ENCODE measurements at places on chromosomes 3 and 15.
A peak's percentile ranks its signal among the peaks of the same experiment; 100 is the strongest.

GRCh38 chr3:193940526-193940925 lies 195.4 kb upstream of the HES1 start:
- no peaks in the 10 kb centered on the region for H3K4me1 ChIP-seq
- no peaks in the 10 kb centered on the region for H3K36me3 ChIP-seq
- peaks cover 17% of the 10 kb centered on the region for H3K27me3 ChIP-seq
- no peak overlapping the region for H3K4me3 ChIP-seq
- H3K27ac ChIP-seq = no peak overlapping the region

DNA sequence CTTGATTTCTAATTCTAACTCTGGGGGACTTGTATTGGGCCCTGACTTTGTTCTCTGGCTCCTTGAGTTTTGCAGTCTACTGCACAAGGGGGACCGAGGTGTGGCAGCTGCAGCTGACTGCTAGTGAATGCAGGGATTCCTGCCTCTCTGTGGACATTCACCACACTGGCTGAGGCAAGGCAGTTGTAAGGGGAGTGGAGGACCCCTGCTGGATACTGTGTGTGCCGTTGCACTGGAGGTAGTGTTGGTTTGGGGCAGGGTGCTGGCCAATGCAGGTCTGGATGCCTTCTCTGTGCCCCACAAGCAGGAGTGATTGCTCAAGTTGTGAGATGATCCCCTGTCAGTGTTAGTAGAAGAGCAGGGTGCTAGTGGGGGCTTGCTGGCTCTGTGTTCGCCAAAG lies 626.1 kb downstream of the SQOR start:
- no peaks in the 10 kb centered on the region for H3K4me1 ChIP-seq
- no peak overlapping the region for H3K27ac ChIP-seq
- DNase-seq = no peak
- H3K4me3 ChIP-seq = no peak overlapping the region
- no peaks in the 10 kb centered on the region for H3K36me3 ChIP-seq
- H3K27me3 ChIP-seq = no peaks in the 10 kb centered on the region

DNA sequence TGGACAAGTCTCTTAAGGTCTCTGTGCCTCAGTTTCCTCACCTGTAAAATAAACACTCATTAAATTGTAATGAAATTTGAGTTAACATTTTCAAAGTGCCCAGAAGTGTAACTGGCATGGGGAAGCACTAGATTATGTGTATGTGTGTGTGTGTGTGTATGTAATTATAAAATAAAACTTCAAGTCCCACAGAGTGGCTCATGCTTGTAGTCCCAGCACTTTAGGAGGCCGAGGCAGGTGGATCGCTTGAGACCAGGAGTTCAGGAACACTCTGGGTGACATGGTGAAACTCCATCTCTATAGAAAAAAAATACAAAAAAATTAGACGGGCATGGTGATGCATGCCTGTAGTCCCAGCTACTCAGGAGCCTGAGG lies 403.4 kb downstream of the IL5RA start:
- no peak overlapping the region for H3K27ac ChIP-seq
- H3K36me3 ChIP-seq = no peaks in the 10 kb centered on the region
- H3K4me3 ChIP-seq = no peak overlapping the region
- DNase-seq = no peak

DNA sequence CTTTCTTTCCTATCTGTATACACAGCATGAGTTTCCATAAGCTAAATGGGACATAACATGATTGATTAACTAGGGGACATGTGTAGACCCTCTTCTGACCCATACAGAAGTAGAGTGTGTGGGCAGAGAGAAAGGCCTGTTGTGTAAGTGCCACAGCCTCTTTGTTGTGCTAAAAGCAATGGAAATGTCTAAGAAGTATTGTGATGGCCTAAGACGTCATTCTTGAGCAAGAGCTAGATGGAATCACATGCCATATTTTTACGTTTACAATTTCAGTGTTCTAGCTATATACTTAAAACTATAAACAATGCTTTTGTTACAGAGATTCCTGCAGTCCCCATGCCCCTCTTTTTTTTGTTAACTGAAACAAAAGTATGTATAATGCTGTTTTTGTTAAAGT lies 61.9 kb downstream of the CD47 start:
- H3K27ac ChIP-seq = no peak overlapping the region
- no peak for DNase-seq
- H3K4me1 ChIP-seq = no peaks in the 10 kb centered on the region
- H3K4me3 ChIP-seq = no peak overlapping the region
- H3K27me3 ChIP-seq = no peaks in the 10 kb centered on the region

GRCh38 chr15:54840621-54841398 lies 355.9 kb downstream of the RSL24D1 start:
- no peak overlapping the region for H3K4me3 ChIP-seq
- H3K36me3 ChIP-seq = no peaks in the 10 kb centered on the region
- no peaks in the 10 kb centered on the region for H3K27me3 ChIP-seq
- H3K4me1 ChIP-seq = no peaks in the 10 kb centered on the region
- no peak for DNase-seq
- no peak overlapping the region for H3K27ac ChIP-seq

DNA sequence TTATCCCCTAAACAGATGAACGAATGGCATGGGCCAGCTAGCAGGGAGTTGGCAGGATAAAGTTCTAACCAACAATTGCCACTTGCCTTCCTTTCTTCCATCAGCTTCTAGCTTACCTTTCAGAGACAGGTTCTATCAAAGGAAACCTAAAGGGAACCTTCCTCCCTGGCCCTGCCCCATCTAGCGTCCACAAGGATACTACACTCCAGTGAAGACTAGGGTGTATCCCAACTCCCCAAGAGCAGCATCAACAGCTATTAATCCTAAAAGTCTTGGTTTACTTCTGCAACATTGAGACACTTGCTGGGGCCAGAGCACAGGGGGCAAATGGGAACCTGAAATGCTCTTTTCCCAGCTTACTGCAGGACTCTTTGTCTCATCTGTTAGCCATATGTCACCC lies 37.0 kb upstream of the TMC3 start:
- no peak overlapping the region for H3K27ac ChIP-seq
- no peak for DNase-seq
- peaks cover 2% of the 10 kb centered on the region for H3K36me3 ChIP-seq

- DNase-seq = no peak
- H3K27me3 ChIP-seq = peaks cover 78% of the 10 kb centered on the region
Measured at GRCh38 chr3:55487381-55488241, 505 bp upstream of the WNT5A start.

DNA sequence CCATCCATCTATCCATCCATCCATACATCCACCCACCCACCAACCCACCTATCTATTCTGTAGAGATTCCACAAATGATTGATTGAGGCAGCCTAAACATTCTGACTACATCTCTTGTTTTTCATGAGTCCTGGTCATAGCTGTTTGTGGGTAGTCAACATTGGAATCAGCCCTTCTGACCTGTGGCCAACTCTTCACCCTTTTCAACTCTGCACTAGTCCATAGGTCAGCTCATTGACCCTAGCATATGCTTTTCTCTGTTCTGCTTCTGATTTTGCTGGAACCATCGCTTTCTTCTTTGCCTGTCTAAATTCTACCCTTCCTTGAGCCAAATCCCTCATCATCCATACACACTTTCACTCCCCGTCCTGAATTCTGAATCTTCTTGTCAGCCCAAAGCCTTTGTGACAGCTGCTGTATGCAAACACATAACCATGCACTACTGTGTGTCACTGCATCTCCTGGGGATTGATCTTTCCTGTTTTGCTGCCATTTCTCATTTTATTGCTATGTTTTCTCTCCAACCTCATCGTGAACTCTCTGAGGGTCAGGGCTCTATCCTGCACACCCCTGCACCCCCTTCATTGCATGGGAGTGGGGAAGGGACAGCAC lies 16.8 kb upstream of the KCTD6 start:
- H3K27ac ChIP-seq = no peak overlapping the region
- peaks cover 46% of the 10 kb centered on the region for H3K4me1 ChIP-seq
- no peaks in the 10 kb centered on the region for H3K36me3 ChIP-seq
- H3K4me3 ChIP-seq = no peak overlapping the region
- DNase-seq = no peak

- H3K4me1 ChIP-seq = no peaks in the 10 kb centered on the region
- peaks cover 9% of the 10 kb centered on the region for H3K36me3 ChIP-seq
- H3K27ac ChIP-seq = no peak overlapping the region
- DNase-seq = no peak
- no peaks in the 10 kb centered on the region for H3K27me3 ChIP-seq
Measured at GRCh38 chr15:25689592-25689991, 173.5 kb downstream of the ATP10A start.

- H3K27me3 ChIP-seq = peaks cover 16% of the 10 kb centered on the region
- H3K4me3 ChIP-seq = no peak overlapping the region
- H3K4me1 ChIP-seq = no peaks in the 10 kb centered on the region
- H3K27ac ChIP-seq = no peak overlapping the region
- no peak for DNase-seq
- no peaks in the 10 kb centered on the region for H3K36me3 ChIP-seq
Measured at GRCh38 chr3:189516039-189516438, 115.2 kb upstream of the TP63 start.

DNA sequence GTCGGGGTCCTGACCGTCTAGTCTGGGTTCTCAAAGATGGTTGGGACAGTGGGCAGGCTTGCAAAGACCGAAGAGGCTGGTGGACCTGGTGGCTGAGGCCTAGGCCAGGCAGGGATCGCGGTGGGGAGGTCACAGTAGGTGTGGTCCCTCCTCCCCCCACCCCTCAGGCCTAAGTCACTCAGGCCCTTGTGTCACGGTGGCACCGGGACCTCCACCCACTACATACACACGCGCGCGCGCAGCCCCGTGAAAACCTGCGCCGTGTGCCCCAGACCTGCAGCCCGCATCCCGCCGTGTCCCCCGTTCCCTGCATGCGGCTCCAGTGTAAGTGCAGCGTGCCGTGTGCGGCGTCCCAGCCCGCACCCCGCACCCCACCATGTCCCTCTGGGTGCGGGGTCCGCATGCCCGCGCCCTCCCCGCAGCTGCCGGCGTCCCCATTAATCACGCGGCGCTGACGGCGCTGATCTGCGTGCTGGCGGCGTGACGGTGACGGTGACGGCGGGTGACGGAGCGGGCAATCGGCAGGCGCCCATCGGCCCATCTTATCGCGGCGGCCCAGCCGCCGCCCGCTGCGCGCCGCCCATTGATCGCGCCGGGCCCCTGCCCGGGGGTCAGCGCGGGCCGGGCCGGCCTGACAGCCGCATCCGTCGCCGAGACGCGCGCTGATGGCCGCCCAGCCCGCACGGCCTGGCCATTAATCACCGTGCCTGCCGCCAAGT lies 24.4 kb downstream of the SEC61A1 start:
- peaks cover 20% of the 10 kb centered on the region for H3K36me3 ChIP-seq
- no peaks in the 10 kb centered on the region for H3K27me3 ChIP-seq
- no peaks in the 10 kb centered on the region for H3K4me1 ChIP-seq
- H3K4me3 ChIP-seq = peak overlapping the region; percentile 58
- DNase-seq = no peak

All from central memory CD8-positive, alpha-beta T cell (primary cell).